ENCODE measurements at places on chromosomes 7 and 10. TPM values are rescaled to one million over a fixed set of nuclear protein-coding genes. Genes with fewer than 3 reads are reported as not detected.

The STK32C gene
- 15.3 TPM for total RNA-seq

The GRID2IP gene
- total RNA-seq: not detected

The IL15RA gene
- 9.6 TPM for total RNA-seq

The VPS37D gene
- total RNA-seq: 4.2 TPM

The DNAJB12 gene
- 115 TPM for total RNA-seq

The PPP1R17 gene
- total RNA-seq: not detected

The CRPPA gene
- 6.3 TPM for total RNA-seq

The LOXL4 gene
- 11.7 TPM for total RNA-seq

The MAPK8 gene
- 59.6 TPM for total RNA-seq

The PTPN20 gene
- 3.1 TPM for total RNA-seq

The RET gene
- total RNA-seq: 0.20 TPM

The SAP25 gene
- total RNA-seq: 8.4 TPM

The GALNT17 gene
- total RNA-seq: 97.9 TPM

The VSTM4 gene
- 9.8 TPM for total RNA-seq

The NAT16 gene
- total RNA-seq: not detected
